ENCODE measurements at places on chromosomes 7 and 10. TPM values are rescaled to one million over a fixed set of nuclear protein-coding genes. Genes with fewer than 3 reads are reported as not detected.

Gene ACTR3C
- 1.8 TPM for total RNA-seq

Gene PAPOLB
- total RNA-seq, result not detected

Gene FOXI2
- total RNA-seq, result not detected

Gene SEMA3D
- 0.49 TPM for total RNA-seq

Gene AGAP3
- total RNA-seq, result 99.0 TPM

Gene BRAT1
- 44.8 TPM for total RNA-seq

Gene RARRES2
- not detected for total RNA-seq

Gene TWIST1
- total RNA-seq, result 2.6 TPM

Gene NFKB2
- 29.1 TPM for total RNA-seq

Gene CDC14C
- total RNA-seq, result not detected

Gene SDK1
- total RNA-seq, result 0.21 TPM

Gene EN2
- not detected for total RNA-seq

Gene LDB3
- total RNA-seq, result not detected

Gene NOLC1
- total RNA-seq, result 141 TPM

Gene ZC3HAV1L
- 13.1 TPM for total RNA-seq

Gene SPDYE2
- total RNA-seq, result not detected

Gene LRRN3
- 0.07 TPM for total RNA-seq

Gene UCMA
- not detected for total RNA-seq

Gene LIPM
- not detected for total RNA-seq

Gene HGF
- total RNA-seq, result 0.49 TPM

Gene MAD1L1
- 42.9 TPM for total RNA-seq

Gene CPA4
- 31.7 TPM for total RNA-seq

Gene TBC1D12
- 6.7 TPM for total RNA-seq

Gene HTRA1
- total RNA-seq, result 78.0 TPM

Gene TEX36
- total RNA-seq, result not detected

Gene EGFR
- total RNA-seq, result 150 TPM

Gene TRIM50
- not detected for total RNA-seq
